ENCODE measurements at places on chromosomes 4 and X.

- H3K36me3 ChIP-seq = no peaks in the 10 kb centered on the region
- H3K4me1 ChIP-seq = no peaks in the 10 kb centered on the region
- H3K27ac ChIP-seq = no peak overlapping the region
- DNase-seq = peak; percentile 41
Measured at GRCh38 chr4:18689308-18690115, 668.0 kb upstream of the LCORL start.

DNA sequence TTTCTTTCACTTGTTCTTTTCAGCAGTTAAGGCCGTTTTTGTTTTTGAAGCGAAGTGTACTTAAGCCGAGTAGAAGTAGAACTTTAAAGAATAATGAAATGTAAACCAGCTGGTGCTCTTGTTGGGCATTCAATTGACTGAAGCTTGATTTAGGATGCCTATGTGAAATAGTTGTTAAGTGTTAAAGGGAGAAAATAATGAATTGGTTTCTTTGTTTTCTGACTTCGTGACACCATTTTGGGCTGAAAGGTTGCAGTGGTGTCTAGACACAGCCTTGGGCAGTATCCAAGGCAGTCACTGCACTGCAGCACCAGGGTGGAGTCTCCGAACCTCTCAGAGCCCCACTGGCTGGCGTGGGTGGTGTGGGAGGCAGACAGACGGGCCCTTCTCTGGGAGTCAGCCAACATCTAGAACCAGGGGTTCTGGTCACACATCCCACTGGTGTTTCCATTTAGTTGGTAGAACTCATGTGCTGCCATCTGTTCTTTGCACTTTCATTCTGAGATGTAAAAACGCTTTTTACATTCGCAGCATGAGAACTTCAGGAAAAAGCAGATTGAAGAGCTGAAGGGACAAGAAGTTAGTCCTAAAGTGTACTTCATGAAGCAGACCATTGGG is 3.5 kb downstream of the UCHL1 start:
- peaks cover 34% of the 10 kb centered on the region for H3K27me3 ChIP-seq
- no peak overlapping the region for H3K27ac ChIP-seq

GRCh38 chrX:15977644-15978043 is 123.0 kb upstream of the AP1S2 start:
- DNase-seq = no peak
- H3K27me3 ChIP-seq = no peaks in the 10 kb centered on the region
- no peaks in the 10 kb centered on the region for H3K36me3 ChIP-seq
- no peaks in the 10 kb centered on the region for H3K4me1 ChIP-seq
- no peak overlapping the region for H3K4me3 ChIP-seq
- H3K27ac ChIP-seq = no peak overlapping the region

GRCh38 chr4:178356725-178357124 is 914.5 kb upstream of the AGA start:
- H3K4me1 ChIP-seq = no peaks in the 10 kb centered on the region
- H3K36me3 ChIP-seq = no peaks in the 10 kb centered on the region
- DNase-seq = no peak
- no peaks in the 10 kb centered on the region for H3K27me3 ChIP-seq

DNA sequence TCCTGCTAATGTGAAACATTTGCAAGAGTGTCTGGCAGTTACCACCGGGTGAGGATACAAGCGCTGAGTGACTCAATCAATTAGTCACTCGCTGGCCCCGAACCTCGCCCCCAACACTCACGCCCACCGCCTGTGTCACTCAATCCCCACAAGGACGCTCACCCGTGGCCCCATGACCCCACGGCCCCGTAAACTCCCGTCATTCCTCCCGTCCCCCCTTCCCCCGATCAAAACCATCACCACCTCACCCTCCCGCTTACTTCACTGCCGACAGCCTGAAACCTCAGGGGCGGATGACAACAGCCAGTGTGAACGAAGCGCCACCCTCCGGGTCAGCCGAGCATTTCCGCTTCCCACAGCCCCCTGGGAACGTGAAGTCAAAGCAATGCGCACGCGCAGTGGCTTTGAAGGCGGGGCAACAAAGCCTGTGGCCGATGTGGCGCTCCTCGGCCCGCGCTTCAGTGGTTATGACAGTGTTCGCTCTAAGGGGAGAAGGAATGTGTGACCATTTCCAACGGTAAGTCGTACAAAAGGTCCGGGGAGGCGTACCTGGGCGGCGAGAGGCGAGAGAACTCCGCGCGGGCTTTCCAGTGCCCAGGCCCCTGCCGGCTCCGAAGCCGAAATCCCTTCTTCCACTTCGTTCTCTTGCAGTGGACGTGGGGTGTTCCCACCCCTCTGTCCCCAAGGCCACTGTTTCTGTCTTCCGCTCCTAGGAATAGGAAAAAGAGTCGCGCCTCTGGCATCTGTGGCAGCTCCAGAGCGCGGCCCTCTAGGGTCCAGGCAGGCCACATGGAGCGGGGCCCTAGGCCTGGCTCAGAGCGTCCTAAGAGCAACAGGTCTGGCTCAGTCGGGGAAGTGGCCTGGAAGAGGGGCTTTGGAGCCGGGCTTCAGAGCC is at the start of gene ZNF674:
Gene ZNF674 (minus strand): TSS at position 311 of the 895 bp plus-strand sequence. CDS start 3,334 bp downstream, outside the sequence.
- peak; percentile 92 for DNase-seq
- no peaks in the 10 kb centered on the region for H3K4me1 ChIP-seq
- no peaks in the 10 kb centered on the region for H3K27me3 ChIP-seq
- H3K36me3 ChIP-seq = no peaks in the 10 kb centered on the region
- H3K4me3 ChIP-seq = peak within 1 kb of the TSS; percentile 70

DNA sequence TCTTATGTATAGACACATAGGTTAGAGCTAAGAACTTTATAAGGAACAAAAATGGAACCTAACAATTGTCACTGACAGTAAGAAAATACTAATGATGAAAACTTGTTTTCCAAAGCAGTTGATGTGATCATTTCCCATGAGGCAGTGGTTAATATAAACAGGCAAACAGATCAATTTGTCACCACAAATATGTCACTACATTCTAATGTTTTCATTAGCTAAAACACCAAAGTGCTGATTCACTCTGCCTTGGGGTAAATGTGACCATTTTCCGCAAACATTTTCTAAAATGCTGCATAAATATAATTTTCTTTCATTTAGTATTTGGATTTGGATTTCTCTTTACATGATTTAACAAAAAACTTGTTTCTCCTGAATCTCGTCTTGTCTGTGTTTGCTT is 408.9 kb upstream of the CTSO start:
- no peaks in the 10 kb centered on the region for H3K27me3 ChIP-seq
- H3K27ac ChIP-seq = no peak overlapping the region
- DNase-seq = no peak

GRCh38 chrX:134933911-134934310 is 56.9 kb upstream of the SMIM10 start:
- H3K4me1 ChIP-seq = no peaks in the 10 kb centered on the region
- H3K27ac ChIP-seq = peak overlapping the region; percentile 20
- H3K4me3 ChIP-seq = no peak overlapping the region
- DNase-seq = peak; percentile 23
- H3K36me3 ChIP-seq = no peaks in the 10 kb centered on the region

- no peaks in the 10 kb centered on the region for H3K4me1 ChIP-seq
- no peaks in the 10 kb centered on the region for H3K36me3 ChIP-seq
- no peaks in the 10 kb centered on the region for H3K27me3 ChIP-seq
- no peak overlapping the region for H3K27ac ChIP-seq
Measured at GRCh38 chr4:84596826-84597225, 13.9 kb downstream of the CDS1 start.

DNA sequence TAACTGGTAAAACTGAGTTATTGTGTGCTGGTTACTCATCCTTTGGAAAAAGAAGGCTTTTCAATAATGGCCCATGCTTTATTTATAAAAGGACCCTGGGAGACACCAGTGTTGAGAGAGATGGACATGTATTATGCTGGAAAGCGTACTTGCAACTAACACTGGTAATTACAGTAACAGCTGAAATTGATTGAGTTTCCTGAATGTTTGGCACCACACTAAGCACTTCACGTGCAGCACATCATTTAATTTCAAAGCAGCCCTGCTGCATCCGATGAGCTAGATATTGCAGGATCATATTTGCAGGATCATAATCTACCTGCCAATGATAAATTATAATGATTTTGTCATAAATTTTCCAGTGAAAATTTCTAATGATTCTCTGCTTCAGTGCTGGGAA is 81.5 kb downstream of the QRFPR start:
- H3K4me3 ChIP-seq = no peak overlapping the region
- no peaks in the 10 kb centered on the region for H3K4me1 ChIP-seq
- DNase-seq = no peak
- no peaks in the 10 kb centered on the region for H3K36me3 ChIP-seq
- no peaks in the 10 kb centered on the region for H3K27me3 ChIP-seq
- no peak overlapping the region for H3K27ac ChIP-seq
